ENCODE measurements at places on chromosomes 5 and 9. TPM values are rescaled to one million over a fixed set of nuclear protein-coding genes. Genes with fewer than 3 reads are reported as not detected.

Gene DBH
- total RNA-seq, result not detected

Gene CDC20B
- total RNA-seq, result not detected

Gene CCDC127
- 2.1 TPM for total RNA-seq

Gene TERT
- total RNA-seq, result 0.28 TPM

Gene ACTBL2
- total RNA-seq, result 0.06 TPM

GRCh38 chr5:172144291-172144815 lies 43.7 kb downstream of the STK10 start:
- DNase-seq, result no peak
- no peak overlapping the region for H3K27ac ChIP-seq
- H3K36me3 ChIP-seq, result no peaks in the 10 kb centered on the region
- H3K4me3 ChIP-seq, result no peak overlapping the region
- no peaks in the 10 kb centered on the region for H3K27me3 ChIP-seq

- H3K27me3 ChIP-seq, result no peaks in the 10 kb centered on the region
- no peaks in the 10 kb centered on the region for H3K36me3 ChIP-seq
- H3K4me3 ChIP-seq, result no peak overlapping the region
- no peaks in the 10 kb centered on the region for H3K4me1 ChIP-seq
- no peak for DNase-seq
Measured at GRCh38 chr5:31471916-31472315, 60.0 kb downstream of the DROSHA start.

- H3K27ac ChIP-seq, result no peak overlapping the region
- no peaks in the 10 kb centered on the region for H3K4me1 ChIP-seq
- no peak overlapping the region for H3K4me3 ChIP-seq
- H3K36me3 ChIP-seq, result no peaks in the 10 kb centered on the region
- H3K27me3 ChIP-seq, result peaks cover 8% of the 10 kb centered on the region
- DNase-seq, result no peak
Measured at GRCh38 chr5:10562201-10563109, 1.4 kb upstream of the ANKRD33B start.

- no peaks in the 10 kb centered on the region for H3K36me3 ChIP-seq
- no peak for DNase-seq
- H3K4me1 ChIP-seq, result no peaks in the 10 kb centered on the region
- no peaks in the 10 kb centered on the region for H3K27me3 ChIP-seq
Measured at GRCh38 chr9:114719290-114719689, 37.3 kb upstream of the TEX48 start.

DNA sequence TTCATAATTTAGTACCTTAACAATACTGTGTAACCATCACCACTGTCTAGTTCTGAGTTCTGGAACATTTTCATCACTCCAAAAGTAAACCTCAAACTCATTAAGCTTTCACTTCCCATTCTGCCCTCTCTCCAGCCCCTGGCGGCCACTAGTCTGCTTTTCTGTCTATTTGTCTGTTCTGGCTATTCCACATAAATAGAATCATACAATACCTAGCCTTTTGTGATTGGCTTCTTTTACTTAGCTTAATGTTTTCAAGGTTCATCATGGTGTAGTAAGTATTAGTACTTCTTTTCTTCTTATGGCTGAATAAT lies 138.7 kb downstream of the RAPGEF6 start:
- no peak for DNase-seq
- no peaks in the 10 kb centered on the region for H3K27me3 ChIP-seq
- no peak overlapping the region for H3K4me3 ChIP-seq
- no peaks in the 10 kb centered on the region for H3K36me3 ChIP-seq

DNA sequence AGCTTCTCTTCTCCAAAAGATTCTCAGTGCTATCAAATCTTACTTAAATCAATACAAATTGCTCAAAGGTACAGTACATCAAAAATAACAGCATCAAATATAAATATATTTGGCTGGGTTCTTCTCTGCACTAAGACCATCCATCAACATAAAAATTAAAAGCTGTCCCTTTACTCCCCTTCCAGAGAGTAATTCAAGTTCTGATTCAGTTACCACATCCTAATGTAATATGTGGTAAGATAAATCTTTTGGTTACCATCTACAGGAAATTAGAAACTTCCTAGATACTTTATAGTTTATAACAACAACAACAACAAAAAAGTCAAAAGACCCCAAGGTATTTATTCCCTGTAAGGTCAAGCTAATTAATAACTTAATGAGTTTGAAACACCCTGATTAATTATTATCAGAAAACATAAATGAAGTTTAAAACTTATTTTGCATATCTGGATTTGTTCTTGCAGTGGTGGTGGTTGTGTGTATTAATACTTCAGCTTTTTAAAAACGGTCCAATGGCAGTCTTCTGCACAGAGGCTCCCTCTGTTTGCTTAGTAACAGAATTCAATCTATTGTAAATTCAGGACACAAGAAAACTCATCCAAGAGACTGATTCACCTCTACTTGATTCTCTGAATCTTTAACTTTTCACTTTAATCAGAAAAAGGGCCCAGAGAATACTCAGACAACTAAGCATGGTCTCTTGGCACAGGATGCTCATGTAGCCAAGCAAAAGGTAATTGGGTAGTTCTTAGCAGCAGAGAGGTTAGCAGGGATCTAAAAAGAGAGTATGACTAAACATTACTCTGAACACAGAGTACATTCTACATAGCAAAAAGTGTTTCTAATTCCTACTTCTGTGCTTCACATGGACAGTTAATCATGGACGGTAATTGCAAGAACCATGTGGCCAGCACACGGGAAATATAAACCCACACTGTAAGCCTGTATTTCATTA lies 20.1 kb downstream of the DIAPH1 start:
- no peaks in the 10 kb centered on the region for H3K36me3 ChIP-seq

DNA sequence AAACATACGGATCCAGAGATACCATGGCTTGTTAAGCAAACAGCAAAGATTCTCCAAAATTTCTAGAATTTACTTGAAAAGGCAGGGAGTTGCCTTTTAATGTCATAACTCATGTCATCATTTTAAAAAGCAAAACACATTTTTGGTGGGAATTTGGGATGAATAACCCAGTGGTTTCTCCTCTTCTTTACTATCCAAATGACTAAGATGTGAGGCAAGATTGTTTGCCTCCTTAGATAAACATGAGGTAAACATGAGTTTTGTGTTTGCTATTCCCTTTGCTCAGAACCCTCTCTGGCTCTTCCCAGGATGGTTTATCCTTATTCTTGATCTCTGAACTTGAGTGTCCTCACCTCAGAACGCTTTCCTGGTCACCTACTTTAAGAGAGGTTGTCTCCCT lies 267.0 kb downstream of the EBF1 start:
- no peaks in the 10 kb centered on the region for H3K27me3 ChIP-seq
- no peak overlapping the region for H3K4me3 ChIP-seq
- no peaks in the 10 kb centered on the region for H3K4me1 ChIP-seq
- DNase-seq, result no peak

DNA sequence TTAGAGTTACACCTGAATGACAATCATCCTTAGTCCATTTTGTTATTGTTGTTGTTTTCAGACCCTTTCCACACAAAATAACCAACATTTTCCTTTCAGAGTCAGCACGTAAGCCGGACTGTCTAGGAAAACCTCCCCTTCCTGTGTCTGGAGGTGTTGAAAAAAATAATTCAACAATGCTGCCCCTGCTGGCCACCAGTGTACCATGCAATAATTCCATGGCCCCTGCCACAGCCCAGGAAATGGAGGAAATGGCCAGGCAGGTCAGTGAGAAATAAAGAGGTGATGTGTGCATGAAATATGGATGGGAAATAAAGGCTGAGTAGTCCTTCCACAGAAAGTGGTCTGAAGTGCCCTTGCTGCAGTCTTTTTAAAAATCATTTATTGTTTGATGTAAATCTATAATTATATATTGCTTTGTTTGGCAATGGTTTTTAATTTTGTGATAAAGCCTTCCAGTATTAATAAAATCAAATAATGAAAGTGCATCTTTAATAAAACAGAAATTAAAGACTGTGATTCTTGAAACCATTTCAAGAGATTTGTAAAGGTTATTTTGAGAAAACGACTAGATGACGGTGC lies 152.8 kb upstream of the PAPPA start:
- H3K27ac ChIP-seq, result no peak overlapping the region
- H3K27me3 ChIP-seq, result no peaks in the 10 kb centered on the region
- DNase-seq, result no peak
- H3K36me3 ChIP-seq, result no peaks in the 10 kb centered on the region

- H3K4me3 ChIP-seq, result no peak overlapping the region
- H3K4me1 ChIP-seq, result peaks cover 36% of the 10 kb centered on the region
- no peak for DNase-seq
- no peaks in the 10 kb centered on the region for H3K36me3 ChIP-seq
- H3K27ac ChIP-seq, result peak overlapping the region; percentile 67
Measured at GRCh38 chr5:78594021-78594420, 54.6 kb downstream of the LHFPL2 start.

DNA sequence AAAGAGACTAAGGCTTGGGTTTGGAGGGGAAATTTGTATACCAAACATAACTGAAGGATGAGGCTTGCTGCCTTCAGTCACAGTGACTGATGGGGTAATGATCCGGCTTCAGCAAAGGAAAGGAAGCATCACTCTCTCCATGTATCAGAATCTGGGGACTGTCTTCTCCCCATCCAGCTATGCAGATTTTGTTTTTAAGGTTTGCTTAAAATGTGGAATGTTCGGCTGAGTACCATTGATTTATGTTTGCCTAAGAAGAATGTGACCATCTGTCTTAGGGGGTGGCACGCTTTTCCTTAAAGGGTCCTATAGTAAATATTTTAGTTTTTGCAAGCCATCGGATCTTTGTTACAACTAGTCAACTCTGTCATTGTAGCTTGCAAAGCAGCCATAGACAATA lies 291.9 kb downstream of the ARHGEF28 start:
- no peak for DNase-seq
- no peaks in the 10 kb centered on the region for H3K36me3 ChIP-seq
- H3K27me3 ChIP-seq, result no peaks in the 10 kb centered on the region
- H3K4me1 ChIP-seq, result peaks cover 6% of the 10 kb centered on the region
- peak overlapping the region; percentile 27 for H3K27ac ChIP-seq
- H3K4me3 ChIP-seq, result no peak overlapping the region

DNA sequence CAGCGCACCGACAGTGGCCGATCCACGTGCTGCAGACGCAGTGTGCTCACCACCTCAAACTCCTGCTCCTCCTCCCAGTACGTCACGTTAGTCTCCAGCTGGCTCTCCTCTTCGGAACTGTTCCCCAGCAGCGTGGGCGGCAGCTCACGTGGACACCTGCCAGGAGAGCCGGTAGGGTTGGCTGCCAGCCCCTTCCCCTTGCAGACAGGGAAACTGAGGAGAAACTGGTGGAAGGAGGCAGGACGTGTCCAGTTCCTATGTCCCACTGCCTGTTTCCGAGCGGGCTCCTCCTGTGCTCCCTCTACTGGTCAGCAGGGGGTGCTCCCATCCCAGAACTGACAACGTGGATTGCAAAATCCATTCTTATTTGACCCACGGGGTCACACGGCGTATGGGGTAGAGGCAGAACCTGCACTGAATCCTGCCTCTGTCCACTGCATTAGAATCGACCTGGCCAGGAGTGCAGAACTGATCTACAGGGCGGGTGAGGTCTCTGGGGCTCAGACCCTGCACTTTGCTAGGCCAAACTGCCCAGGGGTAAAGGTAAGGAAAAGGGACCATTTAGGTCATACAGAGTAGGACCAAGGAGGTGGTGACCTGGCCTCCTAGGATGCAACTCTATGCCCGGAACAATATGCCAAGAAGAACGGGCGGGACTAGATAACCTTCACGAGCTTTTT lies 25.7 kb downstream of the PDGFRB start:
- peak; percentile 85 for DNase-seq
- H3K4me1 ChIP-seq, result no peaks in the 10 kb centered on the region
- H3K27me3 ChIP-seq, result no peaks in the 10 kb centered on the region
- H3K36me3 ChIP-seq, result no peaks in the 10 kb centered on the region
- no peak overlapping the region for H3K27ac ChIP-seq

Data from pancreas (tissue), 10 donors.